ENCODE measurements at places on chromosomes 7 and 10. TPM values are rescaled to one million over a fixed set of nuclear protein-coding genes. Genes with fewer than 3 reads are reported as not detected.
A peak's percentile ranks its signal among the peaks of the same experiment; 100 is the strongest.

Gene DLX5
- not detected for total RNA-seq

Gene CLEC2L
- not detected for total RNA-seq

Gene OPALIN
- total RNA-seq: not detected

Gene BEND7
- 4.5 TPM for total RNA-seq

Gene TCAF1
- total RNA-seq: 64.5 TPM

Gene SLC26A3
- not detected for total RNA-seq

Gene RAPGEF5
- 1.2 TPM for total RNA-seq

Gene GHRHR
- total RNA-seq: not detected

Gene INA
- total RNA-seq: not detected

Gene SP4
- 4.6 TPM for total RNA-seq

Gene PLXDC2
- total RNA-seq: under 0.01 TPM

Gene ASB10
- total RNA-seq: not detected

DNA sequence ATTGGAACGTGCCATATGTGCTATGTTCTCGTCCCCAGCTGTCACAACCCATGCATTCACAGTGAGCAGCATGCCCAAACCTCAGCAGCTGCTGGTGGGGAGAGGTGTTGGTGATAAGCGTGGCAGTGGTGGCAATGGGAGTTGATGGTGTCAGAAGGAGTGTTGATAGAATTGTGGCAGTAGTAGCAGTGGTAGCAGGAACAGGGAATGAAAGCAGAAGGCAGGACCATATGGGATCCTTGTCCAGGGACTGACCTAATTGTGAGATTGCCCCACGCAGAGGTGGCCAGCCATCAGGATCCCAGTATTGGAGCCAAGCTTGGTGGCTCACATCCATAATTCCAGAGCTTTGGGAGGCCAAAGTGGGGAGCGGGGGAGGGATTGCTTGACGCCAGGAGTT lies 276.3 kb downstream of the GALNT17 start:
- DNase-seq: no peak

GRCh38 chr10:46526682-46527038 lies 29.8 kb downstream of the GPRIN2 start:
- peak; percentile 31 for DNase-seq

DNA sequence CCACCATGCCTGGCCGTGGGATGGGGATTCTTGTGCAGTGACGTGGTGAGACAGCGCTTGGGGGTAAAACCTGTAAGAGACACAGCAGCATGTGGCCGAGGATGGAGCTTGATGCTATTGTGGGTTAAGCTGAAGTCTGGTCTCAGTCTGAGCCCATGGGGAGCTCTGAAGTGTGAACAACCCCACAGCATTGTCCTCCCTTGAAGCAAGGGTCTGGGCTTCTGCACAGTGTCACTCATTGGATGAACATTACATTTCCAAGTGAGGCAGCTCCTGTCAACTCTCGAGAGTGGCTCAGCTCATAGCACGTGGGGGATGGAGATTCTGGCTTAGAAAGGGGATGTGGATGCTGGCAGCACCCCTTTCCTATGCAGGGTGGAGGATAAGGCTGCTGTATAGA lies 32.2 kb upstream of the ZNF438 start:
- DNase-seq: no peak

GRCh38 chr7:141150465-141150864 lies 76.6 kb downstream of the TMEM178B start:
- DNase-seq: no peak

- no peak for DNase-seq
These were observed 220.2 kb downstream of the ARHGAP12 start for GRCh38 chr10:31708474-31708873.

DNA sequence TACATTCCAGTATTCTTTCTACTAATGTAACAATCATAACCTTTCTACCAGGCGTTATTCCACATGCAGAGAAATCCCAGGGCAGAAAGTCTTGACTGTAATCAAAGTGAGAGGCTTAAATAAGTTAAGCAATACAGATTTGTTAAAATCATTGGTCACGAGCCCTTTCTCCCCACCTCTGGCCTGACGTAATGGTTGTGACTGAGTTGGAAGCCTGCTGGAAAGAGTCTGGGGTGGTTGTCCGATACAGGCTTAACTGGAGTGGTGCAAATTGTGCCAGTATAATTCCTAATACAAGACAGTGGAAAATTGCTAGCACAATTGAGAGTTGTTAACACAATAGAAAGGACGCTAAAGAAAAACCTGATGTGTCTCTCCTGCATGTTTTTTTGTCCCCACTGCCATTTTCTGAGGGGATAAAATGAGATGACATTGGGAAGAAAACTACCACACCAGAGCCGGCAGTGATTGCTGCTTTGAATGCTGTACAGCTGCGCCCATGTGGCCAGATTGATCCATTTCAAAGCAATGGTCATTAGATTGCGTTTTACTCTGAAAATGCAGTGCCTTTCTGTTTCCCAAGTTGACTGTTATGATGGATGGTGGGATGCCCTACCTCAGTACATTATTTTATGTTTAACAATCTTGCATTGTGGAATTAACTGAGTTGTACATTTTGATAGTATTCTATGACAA lies 190.8 kb downstream of the POU6F2 start:
- no peak for DNase-seq

DNA sequence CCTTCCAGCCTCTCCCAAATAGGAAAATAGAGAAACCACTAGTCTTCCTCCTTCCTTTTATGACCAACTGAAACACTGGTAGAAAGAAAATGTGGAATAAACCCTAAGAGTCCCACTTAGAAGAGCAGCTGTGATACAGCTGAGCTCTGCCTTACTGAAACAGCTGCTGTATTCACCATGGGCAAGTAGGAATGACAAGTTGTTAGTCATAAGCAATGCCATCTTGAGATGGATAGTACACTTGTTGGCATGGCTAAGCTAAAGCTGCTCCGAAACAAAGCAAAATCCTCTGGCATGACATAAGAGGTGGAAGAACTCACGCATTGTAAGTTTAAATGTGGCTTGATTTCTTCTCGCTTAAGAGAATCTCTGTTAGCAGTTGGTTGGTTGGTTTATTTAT lies 48.3 kb upstream of the TMEM236 start:
- no peak for DNase-seq

GRCh38 chr10:110694263-110694662 lies 50.1 kb downstream of the RBM20 start:
- DNase-seq: no peak

DNA sequence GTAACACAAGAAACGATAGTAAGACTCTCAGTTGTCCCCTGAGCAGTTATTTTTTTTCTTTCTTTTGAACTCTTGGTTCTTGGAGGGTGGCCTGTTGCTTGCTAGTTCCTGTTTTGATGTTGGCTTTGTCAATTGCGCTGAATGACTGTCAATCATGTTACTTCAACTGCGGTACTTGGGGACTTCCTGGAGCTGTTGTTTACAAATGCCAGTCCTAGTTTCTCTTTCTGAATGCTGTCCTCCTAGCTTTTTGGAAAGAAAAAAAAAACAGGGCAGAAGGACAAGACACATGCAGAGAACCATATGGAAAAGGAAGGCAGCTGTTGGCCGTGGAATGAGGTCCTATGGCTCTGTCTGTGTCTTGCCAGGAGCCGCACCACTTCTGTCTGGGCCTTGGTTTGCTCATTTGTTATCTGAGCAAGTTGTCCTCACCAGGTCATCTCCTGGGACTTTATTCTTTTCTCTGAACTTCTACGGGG lies 7.0 kb upstream of the PDCD4 start:
- DNase-seq: no peak

GRCh38 chr10:34589275-34589674 lies 225.8 kb downstream of the PARD3 start:
- no peak for DNase-seq

DNA sequence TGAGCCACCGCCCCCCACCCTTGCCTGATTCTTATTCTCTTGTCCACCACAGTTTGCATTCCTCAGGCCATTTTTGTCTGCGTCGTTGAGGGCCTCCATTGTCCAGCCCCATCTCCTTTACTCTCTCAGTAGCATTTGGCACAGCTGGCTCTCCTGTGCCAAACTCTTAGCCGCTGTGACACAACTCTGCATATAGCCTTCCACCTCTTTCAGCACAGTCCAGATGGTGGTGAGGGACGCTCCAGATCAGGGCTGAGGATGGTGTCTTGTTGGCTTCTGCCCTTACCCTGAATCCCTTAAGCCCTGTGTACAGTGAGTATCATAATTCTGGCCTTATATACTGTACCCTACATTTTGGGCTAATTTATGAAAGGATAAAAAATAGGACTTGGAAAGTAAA lies 45.6 kb downstream of the BMPR1A start:
- no peak for DNase-seq

- DNase-seq: no peak
These were observed 35.9 kb upstream of the FZD9 start for GRCh38 chr7:73397521-73398281.

DNA sequence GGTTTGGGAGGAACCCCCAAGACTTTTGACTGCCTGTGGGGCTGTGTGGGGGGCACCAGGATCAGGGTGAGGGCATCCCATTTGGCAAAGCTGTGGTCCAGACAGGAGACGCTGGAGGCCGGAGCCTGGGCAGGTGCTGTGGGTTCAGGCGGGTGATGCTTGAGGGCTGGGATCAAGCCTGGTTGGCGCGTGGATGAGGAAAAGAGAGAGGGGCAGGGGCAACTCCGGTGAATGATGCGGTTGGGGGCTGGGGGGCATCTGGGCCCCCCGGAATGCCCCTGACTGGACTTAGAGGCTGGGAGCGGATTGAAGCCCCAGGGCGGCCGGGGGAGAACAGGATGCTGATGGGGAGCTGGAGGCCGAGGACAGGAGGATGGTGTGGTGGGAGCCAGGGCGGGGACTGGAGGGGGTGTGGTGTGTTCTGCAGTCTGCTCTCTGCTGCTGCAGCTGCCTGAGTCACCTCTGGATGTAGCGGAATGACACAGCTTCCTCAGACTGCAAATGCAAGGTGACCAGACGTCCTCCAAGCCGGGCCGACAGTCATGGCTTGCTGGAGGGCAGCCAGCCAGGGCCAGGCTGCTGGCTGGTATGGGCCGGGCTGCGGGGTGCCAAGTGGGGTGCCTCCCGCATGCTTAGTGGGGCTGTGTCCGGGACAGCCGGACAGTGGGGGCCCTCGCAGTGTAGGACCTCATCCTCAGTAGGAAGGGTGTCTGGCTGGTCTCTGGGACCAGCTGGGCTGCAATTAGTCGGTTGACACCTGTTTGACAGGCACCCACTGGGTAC lies 3.2 kb downstream of the MAFK start:
- peak; percentile 82 for DNase-seq

- no peak for DNase-seq
These were observed 88.3 kb downstream of the GOLGA7B start for GRCh38 chr10:97937928-97938327.

GRCh38 chr10:67917679-67918078 lies 33.2 kb downstream of the SIRT1 start:
- DNase-seq: no peak

DNA sequence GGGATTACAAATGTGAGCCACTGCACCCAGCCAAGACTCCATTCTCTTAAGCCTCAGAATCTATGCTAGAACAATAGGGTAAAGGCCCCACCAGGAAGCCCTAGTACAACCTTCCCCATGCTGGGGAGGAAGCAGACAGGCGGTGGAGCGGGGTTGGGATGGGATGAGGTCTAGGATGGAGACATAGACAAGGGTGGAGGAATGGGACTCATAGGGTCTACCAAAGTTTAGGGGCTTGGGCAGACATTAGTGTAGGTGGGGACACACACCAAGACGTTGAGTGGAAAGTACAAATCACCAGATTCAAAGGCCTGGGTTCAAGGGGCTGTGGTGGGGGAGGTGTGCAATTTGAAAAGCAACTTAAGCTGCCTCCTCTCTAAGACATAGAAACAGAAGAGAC lies 19.3 kb downstream of the PRSS2 start:
- DNase-seq: no peak

GRCh38 chr7:140230516-140230860 lies 53.7 kb upstream of the KDM7A start:
- peak; percentile 50 for DNase-seq

GRCh38 chr10:125392154-125392553 lies 231.8 kb upstream of the CTBP2 start:
- DNase-seq: no peak

GRCh38 chr7:93092757-93093370 lies 24.9 kb downstream of the SAMD9 start:
- no peak for DNase-seq

- no peak for DNase-seq
These were observed 22.7 kb upstream of the FRMD4A start for GRCh38 chr10:14353291-14353913.

GRCh38 chr10:105328503-105329133 lies 687.5 kb downstream of the SORCS3 start:
- DNase-seq: no peak

GRCh38 chr7:123791001-123791400 lies 42.2 kb upstream of the WASL start:
- DNase-seq: no peak
